Naive thymus-derived CD8-positive, alpha-beta T cell (primary cell): ENCODE measurements at places on chromosomes 1 and 21.

- no peak for DNase-seq
Observed at GRCh38 chr1:235980976-235981375, 83.9 kb downstream of the NID1 start.

DNA sequence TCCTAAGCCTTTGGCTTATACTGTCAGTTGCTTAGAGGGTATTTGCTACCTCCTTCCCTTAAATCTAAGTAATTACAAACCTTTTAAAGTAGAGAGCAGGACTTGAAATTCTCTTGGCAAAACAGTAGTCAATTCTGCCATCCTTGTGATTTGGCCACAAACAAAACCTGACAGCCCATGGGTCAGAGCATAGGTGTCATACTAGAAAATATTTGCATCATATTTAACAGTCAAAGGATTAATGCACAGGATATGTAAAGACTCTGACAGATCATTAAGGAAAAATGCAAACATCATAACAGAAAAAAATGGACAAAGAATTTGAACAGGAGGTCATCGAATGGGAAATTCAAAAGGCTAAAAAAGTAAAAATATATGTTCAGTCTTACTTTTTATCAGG, 50.5 kb downstream of the ZFYVE9 start:
- no peak for DNase-seq

DNA sequence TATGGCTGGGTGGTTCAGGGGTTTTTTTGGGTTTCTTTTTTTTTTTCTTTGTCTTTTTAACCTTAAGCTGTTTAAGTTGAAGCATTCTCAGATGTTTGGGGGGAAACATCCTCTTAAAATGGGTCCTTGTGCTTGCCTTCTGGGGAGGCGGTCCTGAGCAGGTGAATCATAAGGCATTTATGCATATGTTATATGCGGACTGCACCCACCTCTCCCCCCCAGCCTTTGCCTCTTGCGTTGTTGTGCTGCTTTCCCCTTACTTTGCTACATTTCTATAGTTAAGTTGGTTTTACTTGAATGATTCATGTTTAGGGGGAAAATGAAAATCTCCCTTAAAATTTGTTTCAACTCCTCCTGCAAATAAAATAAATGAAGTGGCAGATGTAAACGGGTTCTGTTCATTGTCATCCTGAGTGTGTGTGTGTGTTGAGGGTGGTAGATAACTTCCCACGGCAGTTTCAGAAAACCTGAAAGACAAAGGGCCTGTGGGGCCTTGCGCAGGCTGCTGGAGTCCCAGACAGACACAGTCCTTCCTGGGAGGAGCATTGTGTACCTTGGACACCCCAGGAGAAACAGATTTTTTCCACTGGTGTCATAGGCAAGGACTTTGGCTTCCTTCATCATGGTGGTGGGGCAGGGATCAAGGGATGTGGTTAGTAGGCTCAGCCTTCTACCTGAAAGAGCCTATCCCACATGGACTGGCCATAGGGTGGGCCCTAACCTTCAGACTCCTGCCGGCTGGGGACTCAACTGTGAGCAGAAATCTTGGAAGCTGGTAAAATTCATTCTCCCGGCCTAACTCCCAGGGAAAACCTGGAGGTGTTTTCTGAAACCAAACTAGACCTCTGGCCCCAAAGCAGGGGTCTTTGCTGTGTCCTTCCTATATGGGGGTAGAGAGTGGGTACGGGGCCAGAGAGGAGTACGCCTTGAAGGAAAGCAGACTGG, 926 bp upstream of the SH3D21 start:
- no peak for DNase-seq

- DNase-seq: no peak
Observed at GRCh38 chr1:172630056-172630818, 28.7 kb upstream of the FASLG start.

DNA sequence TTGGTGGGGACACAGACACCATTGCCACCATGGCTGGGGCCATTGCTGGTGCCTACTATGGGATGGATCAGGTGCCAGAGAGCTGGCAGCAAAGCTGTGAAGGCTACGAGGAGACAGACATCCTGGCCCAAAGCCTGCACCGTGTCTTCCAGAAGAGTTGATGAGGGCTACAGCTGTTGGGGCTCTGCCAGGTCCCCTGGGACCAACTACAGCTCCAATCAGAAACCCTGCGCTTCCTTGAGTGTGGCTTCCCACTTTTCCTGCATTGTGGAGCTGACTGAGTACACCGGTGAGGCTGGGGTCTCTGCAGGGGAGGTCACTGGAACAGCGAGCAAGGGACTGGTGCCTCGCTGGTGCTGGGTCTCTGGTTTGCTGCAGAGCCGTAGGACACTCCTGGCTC, 4.5 kb downstream of the ADPRS start:
- no peak for DNase-seq

- no peak for DNase-seq
Observed at GRCh38 chr1:156148216-156148615, 5.2 kb upstream of the SEMA4A start.

- DNase-seq: no peak
Observed at GRCh38 chr1:37073854-37074379, 39.6 kb upstream of the GRIK3 start.

DNA sequence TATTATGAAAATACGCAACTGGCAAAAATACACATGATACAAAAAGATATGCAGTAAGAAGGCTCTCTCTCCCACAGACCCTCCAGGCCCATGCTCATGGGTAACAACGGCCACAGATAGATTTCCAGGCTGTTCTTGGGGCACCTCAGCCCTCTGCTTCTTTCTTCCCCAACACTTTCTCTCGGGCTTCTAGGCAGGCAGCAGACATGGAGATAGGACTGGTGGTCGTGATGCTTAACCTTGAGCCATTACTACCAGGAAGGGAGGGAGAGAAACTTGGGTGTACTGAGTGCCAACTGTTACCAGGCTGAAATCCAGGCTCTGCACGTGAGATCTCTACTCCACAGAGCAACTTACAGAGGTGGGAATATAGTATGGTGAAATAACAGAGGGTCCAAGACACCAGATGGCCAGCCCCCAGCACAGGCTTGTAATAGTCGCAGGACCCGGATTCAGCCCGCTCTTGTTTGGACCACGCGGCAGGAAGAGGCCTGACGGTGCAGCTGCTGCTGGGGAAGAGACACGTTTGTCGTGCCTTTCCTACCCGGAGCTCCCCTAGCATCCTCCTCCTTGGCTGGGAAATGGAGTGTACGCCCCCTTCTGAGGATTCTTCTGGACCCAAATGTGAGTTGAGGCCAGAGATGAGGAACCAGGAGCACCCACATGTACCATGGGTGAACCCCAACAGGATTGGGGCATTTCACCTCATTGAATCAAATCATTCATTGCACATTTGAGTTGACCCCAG, 441.1 kb upstream of the VAMP3 start:
- no peak for DNase-seq

DNA sequence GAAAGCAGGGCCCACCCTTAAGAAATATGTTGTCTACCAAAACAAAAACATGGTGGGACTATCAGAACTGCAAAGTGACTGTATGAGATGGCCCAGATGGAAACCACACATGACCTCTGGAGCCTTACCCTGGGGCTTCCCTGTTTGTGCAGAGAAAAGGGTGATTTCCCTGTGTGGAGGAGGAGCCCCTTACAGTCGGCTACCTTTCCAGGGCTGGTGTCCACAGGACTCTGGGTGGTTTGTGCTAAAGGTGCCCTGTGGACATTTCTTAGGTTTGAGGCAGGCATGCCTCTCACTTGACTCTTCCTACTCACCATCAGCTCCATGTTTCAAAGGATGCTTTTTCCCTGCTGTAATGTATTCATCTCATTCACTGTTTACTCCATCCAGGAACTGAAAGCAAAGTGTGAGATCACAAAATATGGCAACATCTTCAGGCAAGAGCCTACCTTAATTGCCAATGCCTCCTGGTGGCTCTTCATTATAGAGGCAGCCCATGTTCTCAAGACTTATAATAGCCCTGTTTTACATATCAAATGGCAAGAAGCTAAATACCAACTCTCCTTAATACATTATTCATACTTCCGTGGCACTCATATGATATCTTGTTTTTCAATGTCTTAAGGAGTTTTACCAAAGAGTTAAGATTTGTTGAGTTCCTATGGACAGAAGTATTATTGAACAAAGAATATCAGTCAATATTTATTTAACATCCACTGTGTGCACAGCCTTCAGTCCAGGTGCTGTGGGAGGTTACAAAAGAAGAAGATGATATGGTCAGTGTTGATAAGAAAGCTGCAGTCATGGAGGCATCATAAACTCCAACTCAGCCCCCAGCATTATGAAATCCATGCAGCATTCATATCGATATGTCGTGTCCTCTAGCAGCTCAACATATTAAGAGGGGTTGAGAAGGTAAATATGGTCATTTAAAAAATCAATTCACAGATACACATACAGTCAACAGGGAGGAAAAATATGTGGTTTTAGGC, 15.5 kb upstream of the TFF3 start:
- DNase-seq: no peak

GRCh38 chr1:62058956-62059355, 135.7 kb upstream of the L1TD1 start:
- DNase-seq: no peak

GRCh38 chr1:90504509-90504908, 212.6 kb downstream of the BARHL2 start:
- no peak for DNase-seq

- DNase-seq: no peak
Observed at GRCh38 chr1:244106837-244107493, 55.9 kb downstream of the ZBTB18 start.

- no peak for DNase-seq
Observed at GRCh38 chr1:110003747-110004428, 19.3 kb downstream of the AHCYL1 start.

- no peak for DNase-seq
Observed at GRCh38 chr1:15168479-15168878, 14.9 kb downstream of the TMEM51 start.

DNA sequence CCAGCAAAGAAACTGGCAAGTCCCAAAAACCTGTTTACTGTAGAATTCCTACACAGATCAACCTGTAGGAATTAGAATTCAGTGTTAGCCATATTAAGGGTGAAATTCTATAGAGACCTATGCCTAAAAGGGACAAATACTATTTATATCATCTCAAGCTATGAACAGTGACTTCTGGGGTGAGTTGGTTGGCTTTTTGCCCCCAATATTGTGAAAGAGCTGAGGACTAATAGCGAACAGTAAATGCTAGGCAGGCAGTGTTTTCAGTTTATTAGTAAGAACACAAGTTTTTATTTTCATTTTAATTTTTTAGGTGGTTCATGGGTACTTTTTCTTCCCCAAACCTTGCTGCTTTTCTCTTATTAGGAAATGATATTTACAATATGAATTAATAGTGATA, 15.3 kb downstream of the SLC16A4 start:
- DNase-seq: no peak

DNA sequence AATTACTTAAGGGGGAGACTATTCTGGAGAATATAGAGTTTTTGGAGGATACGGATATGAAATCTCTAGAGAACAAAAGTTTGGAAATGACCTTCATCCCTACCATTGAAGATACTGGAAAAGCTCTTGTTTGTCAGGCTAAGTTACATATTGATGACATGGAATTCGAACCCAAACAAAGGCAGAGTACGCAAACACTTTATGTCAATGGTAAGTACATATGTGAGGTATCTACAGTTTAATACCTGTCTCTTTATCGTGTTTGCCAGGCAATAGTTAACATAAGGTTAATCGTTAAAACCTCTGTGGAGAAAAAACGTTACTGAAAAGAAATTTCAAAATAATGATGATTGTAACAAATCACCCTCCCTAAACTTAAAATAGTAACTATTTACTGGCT, 11.8 kb downstream of the VCAM1 start:
- no peak for DNase-seq

- no peak for DNase-seq
Observed at GRCh38 chr1:95072117-95072516, 634 bp downstream of the ALG14 start.

DNA sequence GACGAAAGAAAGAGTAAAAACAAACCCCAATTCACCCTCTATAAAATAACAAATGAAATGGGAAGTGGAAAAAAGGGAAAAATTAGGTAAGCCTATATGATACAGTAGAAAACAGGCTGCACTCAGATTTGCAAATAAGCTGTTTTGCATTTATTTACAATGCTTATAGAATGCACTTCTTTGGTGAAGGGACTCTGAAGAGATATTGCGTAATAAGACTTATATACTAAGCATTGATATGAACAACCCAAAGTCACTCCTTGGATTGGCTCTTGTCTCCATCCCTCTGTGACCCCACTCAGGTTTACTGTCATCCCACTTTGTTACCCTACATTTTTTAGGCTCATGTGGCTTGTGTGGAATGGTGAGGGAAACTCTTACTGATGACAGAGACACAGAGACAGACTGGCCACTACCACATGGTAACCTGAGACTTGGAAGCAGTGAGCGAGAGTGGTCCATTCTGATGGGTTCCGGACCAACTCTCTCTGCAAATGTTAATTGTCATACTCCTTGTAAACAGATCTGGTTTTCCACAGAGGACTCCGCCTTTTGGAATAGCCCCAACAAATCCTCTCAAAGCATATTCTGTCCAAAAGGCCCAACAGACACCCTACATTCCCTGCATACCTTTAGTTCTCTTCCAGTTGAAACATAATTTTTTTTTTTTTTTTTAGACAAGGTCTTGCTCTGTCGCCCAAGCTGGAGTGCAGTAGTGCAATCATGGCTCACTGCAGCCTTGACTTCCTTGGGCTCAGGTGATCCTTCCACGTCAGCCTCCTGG, 11.0 kb downstream of the GSTM5 start:
- DNase-seq: no peak

- no peak for DNase-seq
Observed at GRCh38 chr1:219898375-219898774, 30.0 kb downstream of the SLC30A10 start.

DNA sequence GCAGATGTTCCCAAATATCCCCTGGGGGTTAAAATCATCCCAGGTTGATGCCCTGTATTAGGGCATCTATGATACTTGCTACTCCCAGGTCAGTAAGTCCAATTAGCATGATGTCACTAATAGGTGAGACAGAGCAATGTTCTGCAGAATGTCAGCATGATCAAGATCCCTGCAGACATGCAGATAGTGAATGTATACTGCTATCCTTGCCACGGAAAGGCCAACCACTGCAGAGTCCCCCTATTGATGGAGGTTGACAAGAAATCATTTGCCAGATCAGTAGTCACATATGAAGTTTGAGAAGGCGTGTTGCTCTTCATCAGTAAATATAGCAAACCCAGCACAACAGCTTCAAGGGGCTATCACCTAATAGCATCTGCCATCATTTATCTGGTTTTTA, 97.4 kb downstream of the SETD4 start:
- no peak for DNase-seq

- DNase-seq: no peak
Observed at GRCh38 chr1:97553971-97554370, 366.9 kb downstream of the DPYD start.

DNA sequence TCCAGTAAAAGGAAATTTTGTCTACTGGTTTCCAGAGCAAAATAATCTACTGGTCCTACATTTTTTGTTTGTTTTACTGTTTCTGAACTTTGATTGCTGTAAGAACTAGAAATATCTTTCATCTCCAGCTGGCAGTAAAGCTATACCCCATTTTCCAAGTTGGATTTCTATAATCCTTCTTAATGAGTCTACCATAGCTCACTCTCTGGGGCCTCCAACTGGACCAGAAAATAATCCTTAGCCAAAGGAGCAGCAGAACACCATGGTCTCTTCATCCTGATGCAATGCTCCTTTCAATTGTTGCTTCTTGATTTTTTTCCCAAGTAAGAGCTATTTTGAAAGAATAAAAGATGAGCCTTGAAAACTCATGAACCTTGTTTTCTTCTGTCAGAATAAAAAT, 110.0 kb upstream of the COL11A1 start:
- no peak for DNase-seq
